ENCODE measurements at places on chromosomes 5 and 9.

DNA sequence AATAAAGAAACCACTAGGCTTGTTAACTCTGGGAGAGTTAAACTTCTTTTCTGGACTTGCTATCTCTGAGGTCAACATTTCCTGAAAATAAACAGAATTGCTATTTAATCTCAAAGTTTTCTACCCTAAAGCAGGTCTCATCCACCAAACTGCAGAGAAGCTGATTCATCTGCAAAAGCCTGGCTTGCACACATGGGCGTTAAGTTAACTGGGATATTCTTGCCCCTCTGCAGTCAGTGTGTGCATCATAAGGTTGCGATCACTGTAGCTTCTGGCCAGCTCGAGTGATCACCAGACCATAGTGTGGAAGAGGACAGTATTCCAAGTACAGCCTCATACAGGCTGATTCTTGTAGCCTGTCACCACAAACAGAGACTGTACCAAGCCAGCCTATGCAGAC, 99.2 kb downstream of the SPOCK1 start:
- no peak for DNase-seq

- peak; percentile 73 for DNase-seq
Measured at GRCh38 chr5:93594591-93595419, 11.8 kb downstream of the NR2F1 start.

DNA sequence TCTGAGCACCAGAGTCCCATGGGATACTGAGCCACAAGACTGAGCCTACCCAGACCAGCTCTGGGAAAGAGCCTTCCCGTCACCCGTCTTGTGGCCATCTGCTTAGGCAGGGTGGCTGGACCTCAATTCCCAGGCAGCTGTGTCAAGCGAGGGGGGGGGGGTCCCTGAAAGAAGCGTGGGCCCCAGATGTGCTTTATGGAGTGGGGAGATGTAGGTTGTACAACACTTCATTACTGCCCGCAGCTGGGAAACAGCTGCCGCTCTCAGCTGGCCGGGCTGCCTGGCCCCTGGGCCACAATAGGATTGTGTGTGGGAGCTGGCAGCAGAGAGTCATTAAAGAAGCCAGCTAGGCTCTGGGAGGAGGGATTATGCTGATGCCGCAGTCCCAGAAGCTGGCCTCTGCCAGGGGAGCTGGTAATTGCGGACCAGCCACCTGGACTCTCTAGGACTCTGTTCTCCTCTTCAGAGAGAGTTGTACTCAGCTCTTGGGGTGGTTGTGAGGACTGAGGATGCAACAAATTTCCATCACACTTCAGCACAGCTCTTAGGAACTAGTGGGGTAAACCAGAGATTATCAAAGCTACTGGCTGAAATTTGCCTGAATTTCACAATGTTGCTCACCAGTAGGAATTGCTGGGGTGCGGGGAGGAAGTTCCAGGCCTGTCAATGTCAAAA, 145.4 kb downstream of the GADD45G start:
- DNase-seq: no peak

DNA sequence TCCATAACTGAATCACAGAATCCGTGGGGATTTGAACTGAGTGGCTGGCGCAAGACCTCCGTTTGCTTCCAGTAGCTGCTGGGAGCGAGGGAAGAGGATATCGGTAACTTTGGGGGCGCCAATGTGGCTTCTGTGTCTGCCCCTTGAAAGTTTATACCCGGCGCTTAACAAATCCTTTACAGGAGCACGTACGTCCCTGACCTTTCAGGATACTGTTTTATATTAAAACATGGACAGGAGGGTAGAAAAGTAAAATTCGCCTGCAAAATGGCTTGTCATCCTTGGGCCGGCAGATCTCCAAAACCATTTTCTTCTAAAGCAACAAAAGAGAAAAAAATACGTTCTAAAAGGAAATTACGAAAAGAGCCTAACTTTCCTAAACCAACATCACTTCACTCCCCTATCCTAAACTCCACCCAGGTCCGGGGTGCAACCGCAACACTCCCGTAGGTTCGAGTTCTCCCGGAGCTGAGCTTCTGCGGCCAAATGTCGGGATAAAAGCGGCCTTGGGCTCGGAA, 656 bp upstream of the DMRT3 start:
- DNase-seq: no peak

- DNase-seq: peak; percentile 43
Measured at GRCh38 chr5:179700401-179700918, 1.7 kb downstream of the CANX start.

DNA sequence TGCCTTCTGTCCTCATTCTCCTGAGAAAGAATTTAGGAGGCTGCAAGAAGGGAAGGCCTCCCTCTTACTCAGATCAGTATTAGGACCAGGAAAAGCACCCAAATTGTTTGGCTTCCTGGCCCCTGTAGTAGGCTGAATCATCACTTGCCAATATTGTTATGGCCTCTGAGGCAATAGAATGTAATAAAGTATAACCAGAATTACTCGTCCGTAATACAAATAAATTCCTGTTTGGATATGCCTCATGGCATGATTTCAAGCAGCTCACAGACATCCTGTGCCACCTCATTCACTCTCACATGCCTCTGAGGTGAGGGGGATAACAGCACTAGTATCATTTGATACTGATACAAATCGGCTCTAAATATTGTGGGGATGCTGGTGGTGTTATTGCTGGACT, 427.3 kb downstream of the ISL1 start:
- no peak for DNase-seq

- DNase-seq: no peak
Measured at GRCh38 chr9:120694559-120694958, 19.7 kb downstream of the MEGF9 start.

GRCh38 chr9:27280860-27281259, 16.1 kb downstream of the EQTN start:
- DNase-seq: no peak

GRCh38 chr5:141605523-141606277, 13.1 kb downstream of the DIAPH1 start:
- peak; percentile 28 for DNase-seq

DNA sequence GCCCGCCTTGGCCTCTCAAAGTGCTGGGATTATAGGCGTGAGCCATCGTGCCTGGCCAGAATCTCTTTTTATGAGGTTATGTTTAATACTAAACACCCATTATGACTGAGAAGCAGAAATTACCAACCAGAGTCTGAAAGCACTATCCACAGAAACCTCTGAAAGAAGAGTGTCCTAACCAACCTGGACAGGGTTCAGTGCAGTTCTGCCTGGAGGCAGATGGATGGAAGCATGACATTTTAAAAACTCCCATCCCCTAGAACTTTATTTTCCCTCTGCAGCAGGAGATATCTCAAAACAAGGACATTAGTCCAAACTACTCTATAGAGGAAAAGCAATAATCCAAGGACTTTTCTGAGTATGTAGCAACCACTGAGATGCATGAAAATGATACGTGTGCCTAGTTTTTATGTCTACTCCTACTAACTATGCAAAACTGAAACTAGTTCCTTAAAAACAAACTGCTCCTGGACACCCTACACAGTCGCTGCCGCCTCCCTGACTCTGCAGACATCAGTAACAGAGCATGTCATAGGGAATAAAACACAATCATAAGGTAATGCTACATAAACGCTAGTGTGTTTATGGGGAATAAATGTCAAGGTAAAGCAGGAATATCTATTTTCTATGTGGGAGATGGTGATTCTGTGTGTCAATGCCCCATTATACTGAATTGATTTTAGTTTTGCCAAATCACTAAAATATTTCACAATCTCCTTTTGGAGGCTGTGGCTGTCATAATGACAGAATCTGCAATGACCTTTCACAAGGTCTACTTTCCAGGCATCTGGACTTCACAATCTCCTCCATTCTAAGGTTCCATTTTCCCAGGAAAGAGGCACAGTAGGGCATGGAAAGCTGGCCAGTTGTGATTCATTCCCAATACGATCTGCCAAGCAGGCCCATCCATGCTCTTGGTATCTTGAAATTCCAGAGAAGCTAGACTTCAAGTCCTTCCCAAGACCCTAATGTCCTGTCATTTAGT, 122.8 kb downstream of the SIL1 start:
- DNase-seq: no peak

DNA sequence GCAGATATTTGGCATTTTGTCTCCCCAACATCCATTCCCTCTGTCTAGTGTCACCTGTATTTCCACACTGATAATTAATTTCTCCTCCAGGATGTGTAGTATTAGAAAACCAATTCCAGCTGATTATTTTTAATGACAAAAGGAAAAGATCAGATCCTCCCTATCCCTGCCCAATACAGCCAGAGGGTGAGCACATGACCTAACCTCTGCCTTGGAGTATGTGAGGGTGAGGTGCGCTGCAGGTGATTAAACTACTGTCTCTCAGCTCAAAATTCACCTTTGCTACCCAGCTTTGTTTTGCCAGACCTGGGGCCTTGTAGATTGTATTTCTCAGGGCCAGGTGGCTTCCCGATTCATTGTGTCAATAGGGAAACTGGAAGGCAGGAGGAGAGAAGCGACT, 402.1 kb downstream of the PRELID2 start:
- DNase-seq: no peak

- no peak for DNase-seq
Measured at GRCh38 chr9:93967020-93967803, 12.1 kb upstream of the BARX1 start.

DNA sequence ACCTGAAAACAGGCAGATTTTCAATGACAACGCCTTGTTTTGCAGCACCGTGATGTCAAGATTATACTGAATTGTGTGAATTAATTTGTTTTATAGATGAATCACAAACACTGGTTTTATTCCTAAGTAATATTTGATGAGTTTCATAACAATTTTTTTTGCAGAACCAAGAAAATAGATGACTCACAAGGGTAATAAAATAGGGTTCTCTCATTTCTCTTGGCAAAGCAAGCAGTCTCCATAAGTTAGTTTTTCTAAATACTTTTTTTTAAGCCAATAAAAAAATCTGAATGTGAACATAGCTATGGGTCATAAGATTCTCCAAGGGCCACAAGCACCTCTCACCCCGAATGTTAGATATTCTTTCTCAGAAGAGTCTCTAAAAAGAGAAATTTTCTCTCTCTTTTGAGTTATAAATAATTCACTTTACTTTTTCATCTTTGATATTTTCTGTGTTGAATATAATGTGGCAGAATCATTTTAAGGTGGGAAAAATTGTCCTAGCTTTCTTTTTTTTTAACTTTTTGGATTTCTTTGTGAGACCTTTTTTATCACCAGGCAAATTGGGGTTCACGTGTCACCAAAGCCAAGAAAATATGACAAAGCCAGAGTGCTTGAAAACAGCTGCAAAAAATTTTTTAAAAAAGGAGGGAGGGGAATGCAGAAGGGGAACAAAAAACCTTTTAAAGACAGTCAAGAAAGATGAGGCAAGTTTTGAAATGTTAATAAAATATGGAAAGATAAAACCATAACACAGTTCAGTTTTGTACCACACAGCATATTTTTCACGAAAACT, 174.6 kb upstream of the DAPK1 start:
- peak; percentile 72 for DNase-seq

GRCh38 chr5:105230516-105231157, 1668.0 kb upstream of the NUDT12 start:
- DNase-seq: no peak

DNA sequence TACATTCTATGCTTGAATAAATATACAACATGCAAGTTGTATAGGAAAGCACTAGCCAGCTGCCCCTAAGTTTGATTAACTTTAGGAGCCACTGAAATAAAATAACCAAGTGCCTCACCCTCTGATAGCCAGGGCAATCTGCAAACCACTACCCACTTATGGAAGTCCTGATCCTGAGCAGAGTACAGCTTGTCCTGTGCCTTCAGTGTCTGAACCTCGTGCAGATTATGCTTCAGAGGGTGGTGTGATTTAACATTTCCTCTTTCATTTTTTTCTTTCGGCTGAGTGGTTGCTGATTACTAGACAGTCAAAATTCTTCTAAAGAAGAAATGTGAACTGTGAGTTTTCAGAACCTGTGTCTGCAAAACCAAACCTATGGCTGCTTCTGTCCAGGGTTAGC, 327.7 kb downstream of the PIK3R1 start:
- peak; percentile 16 for DNase-seq

GRCh38 chr5:88979726-88980125, 96.7 kb upstream of the MEF2C start:
- DNase-seq: no peak

GRCh38 chr5:92991581-92992067, 589.4 kb downstream of the NR2F1-AS1 start:
- DNase-seq: peak; percentile 9

DNA sequence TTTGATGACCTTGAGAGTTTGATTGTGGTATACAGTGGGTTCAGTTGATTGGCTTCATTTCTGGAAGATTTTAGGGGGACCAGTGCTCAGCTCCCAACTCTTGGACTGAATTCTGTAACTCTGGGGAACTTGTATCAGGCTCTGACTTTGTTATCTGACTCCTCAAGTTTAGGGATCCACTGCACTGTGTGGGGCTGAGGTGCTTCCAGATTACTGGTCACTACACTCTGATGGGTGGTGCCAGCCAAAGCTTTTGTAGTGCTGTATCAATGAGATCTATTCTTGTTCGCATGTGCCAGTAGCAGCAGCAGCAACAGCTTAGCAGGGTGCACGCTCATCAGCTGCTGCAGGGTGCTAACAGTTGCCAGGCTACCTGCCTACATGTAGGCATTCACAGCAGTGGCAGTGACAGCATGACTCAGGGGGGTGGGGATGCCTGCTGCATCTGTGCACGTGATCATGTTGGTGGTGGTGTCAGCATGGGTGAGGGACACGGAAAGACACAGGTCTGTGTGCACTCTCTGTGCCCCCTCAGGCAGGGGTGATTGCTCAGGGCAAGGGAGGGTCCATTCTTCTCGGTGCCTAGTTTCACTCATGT, 438.8 kb upstream of the SEMA6A start:
- no peak for DNase-seq

DNA sequence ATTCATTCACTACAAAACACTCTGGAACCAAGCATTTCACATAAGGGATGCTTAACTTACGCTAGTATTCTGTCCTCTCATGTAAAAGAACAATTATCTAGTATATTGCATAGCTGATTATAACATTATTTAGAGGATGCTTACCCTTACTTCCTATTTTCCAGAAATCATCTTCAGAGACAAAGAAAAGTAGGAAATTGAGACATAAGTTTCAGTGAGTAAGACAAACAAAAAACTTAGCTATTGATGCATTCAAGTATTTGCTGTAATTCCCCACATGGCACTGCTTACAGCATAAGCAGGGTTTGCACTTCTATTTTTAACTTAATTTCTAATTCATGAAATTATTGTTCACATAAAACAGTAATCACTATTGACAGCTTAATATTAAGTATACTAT, 104.8 kb upstream of the SREK1 start:
- DNase-seq: no peak

- no peak for DNase-seq
Measured at GRCh38 chr9:93676310-93677047, 100.1 kb downstream of the PHF2 start.

GRCh38 chr5:144547098-144547499, 376.4 kb downstream of the KCTD16 start:
- peak; percentile 11 for DNase-seq

DNA sequence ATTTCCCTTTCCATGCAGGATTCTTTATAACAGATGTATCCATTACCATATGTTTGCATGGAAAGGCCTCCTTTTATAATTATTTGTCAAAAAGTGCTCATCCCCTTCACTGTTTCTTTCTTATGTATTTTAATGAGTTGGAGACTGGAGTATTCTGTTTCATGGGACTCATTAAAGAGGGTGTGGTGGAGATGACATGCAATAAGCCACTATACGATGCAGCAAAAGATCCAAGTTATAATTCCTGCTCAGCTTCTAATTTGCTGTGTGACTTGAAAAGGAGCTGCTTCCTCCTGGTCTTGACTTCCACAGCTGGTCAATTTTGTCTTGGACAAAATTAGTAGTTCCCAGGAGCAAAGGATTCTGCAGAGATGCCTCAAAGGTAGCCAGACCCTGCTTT, 13.9 kb downstream of the SGCD start:
- DNase-seq: no peak
